Activated T-cell treated with anti-CD3 and anti-CD28 coated beads, Interleukin-2, amount 50 U/mL, for 4 hours (primary cell): ENCODE measurements at places on chromosomes 7 and 10. TPM values are rescaled to one million over a fixed set of nuclear protein-coding genes. Genes with fewer than 3 reads are reported as not detected.

GRCh38 chr7:34430456-34430855 lies 227.6 kb upstream of the NPSR1 start:
- DNase-seq, result no peak

- DNase-seq, result no peak
Observed at GRCh38 chr10:93392121-93392520, 90.0 kb downstream of the MYOF start.

GRCh38 chr7:91082038-91082437 lies 182.2 kb upstream of the FZD1 start:
- DNase-seq, result no peak

GRCh38 chr7:68969571-68969970 lies 628.7 kb upstream of the AUTS2 start:
- no peak for DNase-seq

The MRPS16 gene
- 150 TPM for total RNA-seq

The ZNF467 gene
- 0.18 TPM for total RNA-seq

The AGMO gene
- not detected for total RNA-seq

The NME8 gene
- not detected for total RNA-seq

The CCAR1 gene
- total RNA-seq, result 114 TPM

The CPXM2 gene
- not detected for total RNA-seq

The FGFR2 gene
- 0.33 TPM for total RNA-seq

The MSANTD7 gene
- 28.1 TPM for total RNA-seq
